ENCODE measurements at places on chromosomes 6 and 20.
A peak's percentile ranks its signal among the peaks of the same experiment; 100 is the strongest.

DNA sequence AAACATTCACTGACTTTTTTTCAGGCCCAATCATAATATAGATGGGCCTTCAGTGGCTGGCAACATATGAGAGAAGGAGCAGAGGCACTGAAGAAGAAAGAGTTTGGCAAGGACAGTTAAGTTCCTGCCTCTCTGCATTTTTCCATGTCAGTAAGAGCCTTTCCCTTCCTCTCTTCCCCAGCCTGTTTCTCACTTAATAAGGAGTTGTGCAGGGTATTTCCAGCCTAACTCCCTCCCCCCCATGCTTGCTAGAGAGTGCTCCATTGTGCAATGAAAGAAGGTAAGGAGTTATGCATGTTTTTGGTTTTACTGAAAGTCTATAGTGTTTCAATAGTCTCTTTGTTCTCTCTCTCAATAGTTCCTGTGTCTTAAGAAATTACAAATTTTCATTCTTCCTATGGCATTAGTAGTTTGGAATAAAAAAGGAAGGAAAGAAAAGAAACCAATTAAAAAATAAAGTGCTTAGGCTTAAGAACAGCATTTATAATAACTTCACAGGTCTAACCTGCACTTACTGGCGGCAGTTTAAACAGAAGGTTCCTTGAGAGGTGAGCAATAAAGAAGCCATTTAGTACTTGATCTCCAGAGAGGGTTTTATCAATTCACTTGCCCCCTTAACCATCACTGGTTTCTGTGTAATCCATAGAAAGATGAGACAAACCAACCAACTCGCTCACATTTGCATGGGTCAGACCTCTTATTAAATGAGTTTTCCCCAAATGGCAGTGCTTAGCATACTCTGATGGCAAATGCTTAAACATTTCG is 251.1 kb downstream of the PTPRT start:
- no peak for DNase-seq

DNA sequence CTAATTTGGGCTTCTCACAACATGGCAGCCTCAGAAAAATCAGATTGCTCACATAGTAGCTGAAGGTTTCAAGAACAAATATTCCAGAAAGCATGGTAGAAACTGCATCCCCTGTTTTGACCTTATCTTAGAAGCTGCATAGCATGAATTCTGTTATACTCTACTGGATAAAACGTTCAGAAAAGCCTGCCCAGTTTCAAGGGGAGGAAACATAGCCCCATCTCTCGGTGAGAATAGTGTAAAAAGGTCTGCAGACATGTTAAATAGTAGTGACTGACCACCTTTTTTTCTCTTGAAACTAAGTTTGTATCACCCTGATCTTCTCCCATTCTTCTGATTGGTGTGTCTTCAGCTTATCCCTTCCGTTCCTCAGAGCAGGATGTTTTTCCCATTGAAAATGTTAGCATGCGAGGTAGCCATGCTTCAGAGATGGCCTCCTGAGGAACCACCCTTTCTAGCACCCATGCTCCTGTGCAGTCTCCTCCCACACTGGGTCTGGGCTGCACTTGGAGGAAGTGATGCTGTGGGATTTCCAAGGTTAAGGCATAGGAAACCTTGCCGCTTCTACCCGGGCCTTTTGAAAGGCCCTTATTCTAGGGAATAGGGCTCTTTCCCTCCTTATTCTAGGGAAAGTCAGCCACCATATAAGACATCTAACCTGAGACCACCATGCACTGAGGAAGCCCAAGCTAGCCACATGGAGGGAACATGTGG is 50.1 kb downstream of the MARCKS start:
- no peak for DNase-seq

- DNase-seq, result peak; percentile 58
These were observed 33.4 kb upstream of the RIMS1 start for GRCh38 chr6:71852948-71853347.

DNA sequence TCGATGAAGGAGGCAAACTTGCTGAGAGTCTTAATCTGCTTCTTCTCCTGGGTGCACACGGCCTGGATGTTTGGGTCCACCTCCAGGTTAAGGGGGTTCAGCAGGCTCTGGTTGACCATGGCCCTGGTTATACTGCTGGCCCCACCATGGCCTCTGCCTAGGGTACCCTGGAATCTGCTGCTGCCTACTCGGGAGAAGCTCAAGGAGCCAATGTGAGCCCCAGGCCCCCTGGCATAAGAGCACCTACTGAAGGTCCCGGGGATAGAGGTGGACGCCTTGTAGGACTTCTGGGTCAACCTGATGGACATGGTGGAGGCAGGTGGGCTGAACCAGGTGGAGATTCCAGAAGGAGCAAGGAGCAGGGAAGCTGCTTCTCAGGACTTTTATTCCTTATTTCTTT is 17.9 kb upstream of the FKBP1C start:
- no peak for DNase-seq

GRCh38 chr6:3757241-3757641 is 5.7 kb upstream of the PXDC1 start:
- peak; percentile 69 for DNase-seq

DNA sequence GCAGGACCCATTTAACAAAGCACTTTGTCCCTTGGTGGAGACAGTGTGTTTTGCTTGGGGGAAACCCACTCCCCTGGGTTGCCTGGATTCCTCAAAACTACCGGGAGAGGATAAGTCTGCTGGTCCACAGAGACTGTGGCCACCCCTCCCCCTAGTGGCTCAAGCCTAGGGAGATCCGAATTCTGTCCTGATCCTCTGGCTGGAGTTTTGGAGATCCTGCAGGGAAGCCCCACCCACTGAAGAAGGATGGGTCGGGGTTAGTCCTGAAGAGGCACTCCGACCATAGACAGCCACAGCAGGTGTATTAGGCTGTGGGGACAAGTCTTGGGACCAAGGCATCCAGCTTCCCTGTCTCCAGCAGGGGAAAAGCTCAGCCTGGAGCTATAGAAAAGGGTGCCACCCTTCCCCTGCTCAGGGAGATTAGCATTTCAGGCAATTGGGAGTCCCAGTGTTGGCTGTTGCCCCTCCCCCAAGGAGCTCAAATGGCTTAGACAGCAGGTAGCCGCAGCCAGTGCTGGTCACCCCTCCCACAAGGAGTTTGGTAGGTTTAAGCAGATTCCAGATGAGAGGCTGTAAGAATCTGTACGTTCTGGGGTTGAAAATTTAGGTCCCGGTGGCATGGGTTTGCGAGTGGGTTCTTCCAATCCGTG is 750.0 kb downstream of the TBC1D32 start:
- no peak for DNase-seq

DNA sequence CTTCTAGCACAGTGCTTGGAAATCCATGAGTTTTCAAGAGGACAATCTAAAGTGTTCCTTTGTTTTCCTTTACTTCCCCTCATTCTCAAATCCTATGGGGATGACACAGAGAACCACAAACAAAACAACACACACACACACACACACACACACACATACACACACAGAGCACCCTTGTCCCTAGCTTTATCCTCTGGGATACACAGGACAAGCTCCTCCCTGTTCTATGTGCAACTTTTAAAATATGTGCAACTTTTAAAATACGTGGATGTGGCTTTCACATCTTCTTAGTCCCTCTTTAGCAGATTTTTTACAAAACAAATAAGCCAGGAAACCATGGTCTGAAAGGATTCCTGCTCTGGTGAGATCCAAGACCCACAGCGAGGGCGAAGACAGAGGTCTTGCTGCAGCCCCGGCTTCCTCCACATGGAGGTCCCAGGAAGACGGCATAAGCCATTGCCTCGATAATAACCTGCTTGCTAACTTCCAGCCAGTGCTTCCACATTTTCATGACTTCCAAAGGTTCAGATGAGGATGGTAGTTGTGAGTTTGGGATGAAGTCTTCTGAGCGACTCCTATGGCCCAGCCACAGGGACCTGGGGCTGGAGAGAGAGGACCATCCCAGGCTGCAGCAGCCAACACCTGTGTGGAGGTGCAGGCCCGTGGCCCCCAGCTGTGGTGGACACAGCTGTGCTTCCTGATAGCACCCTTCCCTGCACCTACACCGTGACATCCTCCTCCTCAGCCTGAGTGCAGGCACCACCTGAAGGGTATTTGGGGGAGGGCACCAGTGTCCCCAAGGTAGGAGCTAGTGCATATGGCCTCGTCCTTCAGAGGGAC is 62.8 kb upstream of the CD93 start:
- DNase-seq, result no peak
